Upper lobe of left lung (tissue), 6 donors: ENCODE measurements at places on chromosomes 4 and X. TPM values are rescaled to one million over a fixed set of nuclear protein-coding genes. Genes with fewer than 3 reads are reported as not detected.

Gene NPFFR2
- total RNA-seq = not detected

DNA sequence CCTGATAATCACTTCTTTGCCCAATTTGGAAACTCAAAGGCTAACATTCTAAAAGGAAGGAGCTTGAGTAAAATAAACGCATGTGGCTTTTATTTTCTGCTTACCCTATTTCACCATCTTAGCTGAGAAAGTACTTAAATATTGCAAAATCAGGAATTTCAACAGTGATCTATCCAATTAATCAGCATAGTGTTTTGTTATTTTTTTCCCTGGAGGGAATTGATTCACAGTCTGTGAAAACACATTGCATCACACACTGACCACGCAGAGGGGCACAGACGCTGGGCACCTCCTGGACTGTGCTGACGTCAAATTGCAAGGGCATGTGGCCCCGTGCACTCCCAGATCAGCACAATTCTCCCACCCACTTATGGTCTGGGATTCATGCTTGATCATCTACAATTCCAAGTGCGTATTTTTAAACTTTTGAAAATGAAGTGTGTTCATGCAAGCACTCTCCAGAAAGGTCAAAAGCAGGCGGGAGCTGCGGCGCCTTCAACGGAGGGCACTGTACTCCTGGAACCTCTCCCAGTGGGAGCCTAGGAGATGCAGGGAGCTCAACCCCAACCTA is 320.6 kb upstream of the PPARGC1A start:
- no peaks in the 10 kb centered on the region for H3K36me3 ChIP-seq
- no peaks in the 10 kb centered on the region for H3K27me3 ChIP-seq
- peak; percentile 64 for DNase-seq
- no peaks in the 10 kb centered on the region for H3K4me1 ChIP-seq
- peak overlapping the region; percentile 56 for H3K27ac ChIP-seq

GRCh38 chrX:108270280-108270679 is 167.9 kb downstream of the COL4A6 start:
- DNase-seq = no peak
- no peak overlapping the region for H3K4me3 ChIP-seq
- H3K27ac ChIP-seq = no peak overlapping the region
- no peaks in the 10 kb centered on the region for H3K36me3 ChIP-seq
- no peaks in the 10 kb centered on the region for H3K27me3 ChIP-seq

- DNase-seq = no peak
- no peaks in the 10 kb centered on the region for H3K4me1 ChIP-seq
- no peaks in the 10 kb centered on the region for H3K36me3 ChIP-seq
- H3K27me3 ChIP-seq = no peaks in the 10 kb centered on the region
- H3K4me3 ChIP-seq = no peak overlapping the region
- no peak overlapping the region for H3K27ac ChIP-seq
These were observed 529.1 kb upstream of the SMIM31 start for GRCh38 chr4:164224871-164225270.

DNA sequence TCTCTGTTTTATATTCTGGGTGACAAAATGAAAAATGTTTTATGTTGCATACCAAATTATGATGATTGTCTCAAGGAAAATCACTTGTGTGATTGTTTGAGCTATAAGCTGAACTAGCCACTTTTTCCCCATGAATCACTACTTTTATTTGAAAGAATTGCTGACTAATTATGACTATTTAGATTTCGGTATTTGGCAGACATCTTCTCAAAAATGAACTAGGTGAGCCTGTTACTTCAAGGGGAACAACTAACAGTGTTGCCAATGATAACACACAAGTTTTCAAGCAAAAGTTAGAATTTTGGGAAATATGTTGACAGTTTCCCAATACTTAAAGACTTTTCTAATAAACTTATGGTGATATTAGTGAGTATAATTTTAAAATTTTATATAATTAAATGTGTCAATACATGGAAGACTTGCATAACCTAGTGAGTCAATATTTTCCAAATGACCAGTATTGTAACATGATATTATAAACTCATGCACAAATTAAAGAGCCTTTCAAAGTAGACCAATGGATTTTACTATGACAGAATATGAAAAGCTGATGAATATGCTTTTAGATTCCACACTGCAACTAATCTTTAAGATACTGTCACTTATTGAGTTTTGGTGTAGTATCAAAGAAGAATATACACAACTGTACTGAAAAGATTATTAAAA is 187.7 kb upstream of the GATB start:
- no peaks in the 10 kb centered on the region for H3K4me1 ChIP-seq
- H3K27me3 ChIP-seq = no peaks in the 10 kb centered on the region
- no peak overlapping the region for H3K4me3 ChIP-seq
- DNase-seq = no peak
- no peaks in the 10 kb centered on the region for H3K36me3 ChIP-seq

- no peaks in the 10 kb centered on the region for H3K36me3 ChIP-seq
- H3K27me3 ChIP-seq = no peaks in the 10 kb centered on the region
- no peak overlapping the region for H3K27ac ChIP-seq
- H3K4me1 ChIP-seq = peaks cover 28% of the 10 kb centered on the region
- no peak for DNase-seq
These were observed 106.0 kb upstream of the NOCT start for GRCh38 chr4:138909587-138909986.

- H3K27me3 ChIP-seq = no peaks in the 10 kb centered on the region
- no peaks in the 10 kb centered on the region for H3K4me1 ChIP-seq
- no peak overlapping the region for H3K27ac ChIP-seq
- DNase-seq = no peak
- H3K4me3 ChIP-seq = no peak overlapping the region
These were observed 132.1 kb upstream of the NEIL3 start for GRCh38 chr4:177177541-177178081.

GRCh38 chr4:185865901-185866328 is 53.9 kb upstream of the SORBS2 start:
- no peak overlapping the region for H3K4me3 ChIP-seq
- peaks cover 7% of the 10 kb centered on the region for H3K4me1 ChIP-seq

DNA sequence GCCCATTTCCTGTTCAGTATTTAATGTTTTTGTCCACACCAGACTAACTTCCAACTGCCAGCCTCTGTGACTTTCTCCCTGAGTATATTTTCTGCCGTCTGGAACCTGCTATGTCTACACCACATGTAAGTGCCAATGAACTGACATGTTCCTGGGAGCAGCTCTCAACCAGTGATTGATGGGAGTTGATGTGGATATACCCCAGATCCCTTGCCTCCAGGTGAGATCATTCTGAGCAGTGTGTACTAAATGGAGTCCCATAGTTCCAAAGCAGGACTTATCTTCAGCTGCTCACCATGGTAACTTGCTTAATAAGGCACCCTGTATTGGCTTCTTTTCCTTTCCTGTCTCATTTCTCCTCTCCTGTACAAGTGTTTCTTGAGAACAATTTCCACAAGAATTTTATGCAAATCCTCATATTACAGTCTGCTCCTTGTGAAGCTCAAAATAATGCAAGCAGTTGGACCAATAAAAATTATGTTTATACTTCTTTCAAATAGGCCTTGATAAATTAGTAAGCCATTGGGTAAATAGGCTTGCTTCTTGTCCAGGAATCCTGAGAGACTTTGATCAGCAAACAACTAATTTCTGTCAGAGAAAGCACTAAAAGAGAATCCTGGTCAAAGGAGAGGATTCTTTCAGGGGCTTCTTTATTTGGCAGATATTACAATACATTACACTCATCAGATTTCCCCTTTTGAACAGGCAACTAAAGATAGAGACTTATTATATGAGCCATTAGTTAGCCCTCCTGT is 911.7 kb upstream of the NDST4 start:
- DNase-seq = no peak
- no peak overlapping the region for H3K27ac ChIP-seq
- H3K4me3 ChIP-seq = no peak overlapping the region
- no peaks in the 10 kb centered on the region for H3K27me3 ChIP-seq
- H3K36me3 ChIP-seq = no peaks in the 10 kb centered on the region

GRCh38 chr4:102525097-102525496 is 23.9 kb downstream of the NFKB1 start:
- H3K27ac ChIP-seq = no peak overlapping the region
- DNase-seq = no peak
- H3K4me1 ChIP-seq = peaks cover 54% of the 10 kb centered on the region
- no peak overlapping the region for H3K4me3 ChIP-seq
- no peaks in the 10 kb centered on the region for H3K36me3 ChIP-seq

- no peak overlapping the region for H3K27ac ChIP-seq
- H3K36me3 ChIP-seq = no peaks in the 10 kb centered on the region
- no peak overlapping the region for H3K4me3 ChIP-seq
- no peak for DNase-seq
These were observed 48.1 kb upstream of the S100G start for GRCh38 chrX:16601885-16602284.

DNA sequence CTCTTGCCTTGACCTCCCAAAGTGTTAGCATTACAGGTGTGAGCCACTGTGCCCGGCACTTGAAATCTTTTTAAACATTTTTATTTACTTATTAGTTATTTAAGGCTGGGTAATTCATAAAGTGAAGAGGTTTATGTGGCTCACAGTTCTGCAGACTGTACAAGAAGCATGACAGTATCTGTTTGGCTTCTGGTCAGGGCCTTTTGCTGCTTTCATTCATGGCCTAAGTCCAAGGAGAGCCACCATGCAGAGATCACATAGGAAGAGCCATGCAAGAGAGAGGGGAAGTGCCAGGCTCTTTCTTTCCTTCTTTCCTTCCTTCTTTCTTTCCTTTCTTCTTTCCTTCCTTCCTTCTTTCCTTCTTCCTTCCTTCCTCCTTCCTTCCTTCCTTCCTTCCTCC is 10.2 kb upstream of the GPKOW start:
- H3K4me1 ChIP-seq = no peaks in the 10 kb centered on the region
- no peaks in the 10 kb centered on the region for H3K36me3 ChIP-seq
- H3K4me3 ChIP-seq = no peak overlapping the region
- H3K27me3 ChIP-seq = no peaks in the 10 kb centered on the region
- H3K27ac ChIP-seq = no peak overlapping the region
- no peak for DNase-seq

DNA sequence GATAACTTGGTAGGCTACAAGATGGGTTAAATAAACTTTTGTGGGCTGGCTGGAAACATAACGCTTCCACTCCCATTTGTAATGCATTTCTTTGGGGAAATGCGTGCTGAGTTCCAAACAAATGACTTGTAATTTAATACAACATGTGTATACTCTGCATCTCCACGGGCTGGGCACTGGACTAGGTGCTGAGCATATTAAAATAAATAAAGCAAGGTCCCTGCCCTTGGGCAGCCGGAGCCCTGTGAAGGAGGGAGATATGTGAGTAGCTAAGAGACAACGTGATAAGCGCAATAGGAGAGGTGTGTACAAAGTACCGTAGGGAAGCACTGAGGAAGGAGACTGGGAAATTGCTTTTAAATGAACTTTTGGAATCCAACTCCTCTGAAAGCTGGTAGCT is 147.2 kb upstream of the RBPJ start:
- H3K4me1 ChIP-seq = no peaks in the 10 kb centered on the region
- DNase-seq = no peak
- H3K27ac ChIP-seq = no peak overlapping the region
- no peaks in the 10 kb centered on the region for H3K36me3 ChIP-seq
- H3K4me3 ChIP-seq = no peak overlapping the region
- no peaks in the 10 kb centered on the region for H3K27me3 ChIP-seq

Gene NPY2R
- total RNA-seq = not detected

Gene BEND2
- total RNA-seq = not detected

- DNase-seq = no peak
- no peaks in the 10 kb centered on the region for H3K27me3 ChIP-seq
- H3K4me1 ChIP-seq = no peaks in the 10 kb centered on the region
- H3K36me3 ChIP-seq = peaks cover 66% of the 10 kb centered on the region
These were observed 40.2 kb upstream of the NKX3-2 start for GRCh38 chr4:13584481-13584880.

- H3K27me3 ChIP-seq = no peaks in the 10 kb centered on the region
- no peak overlapping the region for H3K4me3 ChIP-seq
- DNase-seq = no peak
- H3K4me1 ChIP-seq = no peaks in the 10 kb centered on the region
- H3K27ac ChIP-seq = no peak overlapping the region
These were observed 42.5 kb downstream of the EGF start for GRCh38 chr4:109955146-109955545.

GRCh38 chr4:147916351-147916750 is 184.5 kb downstream of the ARHGAP10 start:
- no peaks in the 10 kb centered on the region for H3K27me3 ChIP-seq
- no peak overlapping the region for H3K27ac ChIP-seq
- no peak overlapping the region for H3K4me3 ChIP-seq
- H3K4me1 ChIP-seq = no peaks in the 10 kb centered on the region

DNA sequence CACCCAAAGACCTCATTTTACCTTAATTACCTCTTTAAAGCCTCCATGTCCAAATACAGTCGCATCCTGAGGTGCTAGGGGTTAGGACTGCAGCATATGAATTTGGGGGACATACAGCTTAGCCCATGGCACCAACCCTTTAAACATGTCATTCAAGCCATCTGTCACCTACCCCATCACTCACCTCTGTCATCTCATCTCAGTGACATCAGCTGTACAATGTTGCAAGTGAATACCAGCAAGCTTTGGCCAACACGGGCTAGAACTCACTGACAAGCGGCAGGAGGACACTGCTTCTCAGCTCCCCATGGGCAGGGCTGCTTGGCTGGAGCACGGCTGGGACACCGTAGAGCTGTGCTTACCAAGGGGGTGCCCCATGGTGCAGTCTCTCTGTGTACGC is 107.5 kb downstream of the STK32B start:
- no peaks in the 10 kb centered on the region for H3K36me3 ChIP-seq
- H3K27me3 ChIP-seq = no peaks in the 10 kb centered on the region
- no peak for DNase-seq
- no peak overlapping the region for H3K27ac ChIP-seq

GRCh38 chrX:132009350-132009749 is 13.8 kb upstream of the STK26 start:
- no peak overlapping the region for H3K27ac ChIP-seq
- H3K27me3 ChIP-seq = no peaks in the 10 kb centered on the region
- no peak overlapping the region for H3K4me3 ChIP-seq
- no peak for DNase-seq
- no peaks in the 10 kb centered on the region for H3K4me1 ChIP-seq

GRCh38 chrX:106952089-106952488 is 31.9 kb downstream of the CLDN2 start:
- no peak overlapping the region for H3K4me3 ChIP-seq
- H3K27ac ChIP-seq = no peak overlapping the region
- H3K4me1 ChIP-seq = no peaks in the 10 kb centered on the region
- H3K27me3 ChIP-seq = no peaks in the 10 kb centered on the region
- no peaks in the 10 kb centered on the region for H3K36me3 ChIP-seq

Gene TAF7L
- not detected for total RNA-seq

Gene TMPRSS11D
- not detected for total RNA-seq

Gene RRH
- total RNA-seq = not detected

Gene ZNF674
- total RNA-seq = 11.5 TPM

DNA sequence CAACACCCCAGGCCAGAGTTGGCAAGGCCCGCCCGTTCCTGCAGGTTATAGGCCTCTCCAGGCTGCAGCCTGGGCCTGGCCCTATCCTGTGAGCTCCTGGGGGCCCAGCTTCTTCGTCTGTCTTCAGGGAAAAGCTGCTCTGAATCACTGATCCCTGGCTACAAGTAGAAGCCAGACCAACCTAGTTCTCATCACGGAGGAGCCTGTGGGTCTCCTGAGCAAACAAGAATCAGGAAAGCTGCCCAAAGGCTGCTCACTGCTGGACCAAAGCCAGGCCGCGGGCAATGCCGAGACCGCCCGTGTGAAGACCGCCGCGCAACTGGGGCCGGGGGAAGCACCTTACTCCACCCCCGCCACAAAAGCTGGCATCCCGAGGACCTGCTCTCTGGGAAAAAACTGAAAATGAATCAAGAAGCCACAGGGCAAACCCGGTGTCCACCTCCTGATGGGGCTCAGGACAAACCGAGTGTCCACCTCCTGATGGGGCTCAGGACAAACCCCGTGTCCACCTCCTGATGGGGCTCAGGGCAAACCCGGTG is 12.8 kb downstream of the CTBP1 start:
- H3K4me1 ChIP-seq = peaks cover 28% of the 10 kb centered on the region
- peaks cover 90% of the 10 kb centered on the region for H3K36me3 ChIP-seq
- no peak overlapping the region for H3K27ac ChIP-seq
